ENCODE measurements at places on chromosomes 3 and 15. TPM values are rescaled to one million over a fixed set of nuclear protein-coding genes. Genes with fewer than 3 reads are reported as not detected.

The PLA2G4E gene
- 0.12 TPM for total RNA-seq

The AADACL2 gene
- total RNA-seq = not detected

The AMT gene
- total RNA-seq = 4.9 TPM

The GALNT15 gene
- 10.2 TPM for total RNA-seq

The DPPA4 gene
- total RNA-seq = not detected
